ENCODE measurements at places on chromosomes 2 and 18. TPM values are rescaled to one million over a fixed set of nuclear protein-coding genes. Genes with fewer than 3 reads are reported as not detected.

GRCh38 chr18:14031053-14031452 is 101.2 kb downstream of the ZNF519 start:
- no peak for DNase-seq

DNA sequence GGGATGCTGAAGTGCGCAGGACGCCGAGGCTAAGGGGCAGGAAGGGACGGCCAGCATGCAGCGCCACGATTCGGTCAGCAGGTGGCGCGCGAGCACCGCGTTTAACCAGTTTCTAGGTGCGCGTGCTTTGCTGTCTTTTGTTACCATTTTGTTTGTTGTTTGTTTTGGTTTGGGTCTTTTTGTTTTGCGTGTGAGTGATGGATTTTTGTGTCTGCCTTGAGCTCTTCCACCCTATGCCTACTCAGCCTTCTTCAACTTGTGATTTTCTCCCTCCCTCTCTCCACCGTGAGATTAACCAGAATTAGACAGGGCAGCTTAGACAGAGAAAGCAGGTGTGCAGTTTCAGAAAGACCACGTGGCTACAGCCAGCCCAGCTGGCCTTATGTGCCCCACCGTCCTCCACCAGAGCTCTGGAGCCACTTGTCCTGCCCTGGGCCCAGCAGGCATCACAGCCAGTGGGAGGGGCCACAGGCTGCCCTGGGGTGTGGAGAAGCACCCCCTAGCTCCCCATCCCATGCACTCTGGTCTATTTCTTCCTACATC is 180.2 kb downstream of the RNF144A start:
- DNase-seq = no peak

- DNase-seq = no peak
Observed at GRCh38 chr2:71834796-71835195, 312.9 kb downstream of the CYP26B1 start.

DNA sequence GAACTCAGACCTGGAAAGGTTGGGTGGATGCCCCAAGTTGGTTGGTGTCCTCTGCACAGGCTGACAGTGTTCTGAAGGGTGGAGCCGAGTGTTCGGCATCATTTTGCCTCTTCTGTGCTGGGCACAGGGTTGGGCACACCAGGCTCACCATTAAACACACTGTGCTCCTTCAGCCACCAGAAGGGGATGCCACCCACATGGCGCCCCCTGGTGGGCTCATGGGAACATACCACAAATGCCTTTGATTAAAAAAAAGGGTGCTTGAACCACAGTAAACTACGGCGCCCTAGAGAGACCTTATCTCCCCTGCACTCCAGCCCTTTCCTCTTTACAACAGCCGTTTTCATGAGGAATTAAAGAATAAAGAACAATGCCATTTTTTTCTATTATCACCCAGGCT is 89.4 kb downstream of the CELF4 start:
- DNase-seq = no peak

DNA sequence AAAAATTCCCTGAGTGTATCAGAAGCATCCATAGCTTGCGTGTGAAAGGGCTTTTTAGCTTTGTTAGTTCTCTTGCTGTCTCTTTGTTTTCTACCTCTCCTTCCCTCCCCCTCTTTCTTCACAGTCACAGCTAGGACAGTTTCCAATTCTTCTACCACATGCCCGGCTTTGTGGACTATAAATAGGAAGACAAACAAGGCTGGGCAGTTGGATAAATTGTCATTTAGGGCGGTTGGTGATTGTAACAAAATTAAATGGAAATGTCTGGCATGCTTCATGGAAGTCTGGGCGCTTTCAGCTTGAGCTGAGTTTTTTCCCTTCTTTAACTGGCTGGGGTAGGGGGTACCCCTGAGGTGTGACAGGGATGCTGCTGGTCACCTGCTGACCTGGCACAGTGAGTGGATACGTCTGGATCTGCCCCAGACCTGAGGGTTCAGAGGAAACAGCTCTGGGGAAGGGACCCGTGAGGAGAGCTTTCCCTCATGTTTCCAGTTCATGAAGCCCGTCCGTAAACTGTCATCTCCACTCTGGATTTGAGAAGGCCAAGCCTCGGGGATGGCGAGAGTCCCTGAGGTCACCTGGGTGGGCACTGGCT is 29.0 kb upstream of the GIGYF2 start:
- no peak for DNase-seq

- no peak for DNase-seq
Observed at GRCh38 chr18:26536032-26536431, 12.3 kb downstream of the KCTD1 start.

GRCh38 chr18:59884351-59884750 is 15.4 kb upstream of the PMAIP1 start:
- no peak for DNase-seq

DNA sequence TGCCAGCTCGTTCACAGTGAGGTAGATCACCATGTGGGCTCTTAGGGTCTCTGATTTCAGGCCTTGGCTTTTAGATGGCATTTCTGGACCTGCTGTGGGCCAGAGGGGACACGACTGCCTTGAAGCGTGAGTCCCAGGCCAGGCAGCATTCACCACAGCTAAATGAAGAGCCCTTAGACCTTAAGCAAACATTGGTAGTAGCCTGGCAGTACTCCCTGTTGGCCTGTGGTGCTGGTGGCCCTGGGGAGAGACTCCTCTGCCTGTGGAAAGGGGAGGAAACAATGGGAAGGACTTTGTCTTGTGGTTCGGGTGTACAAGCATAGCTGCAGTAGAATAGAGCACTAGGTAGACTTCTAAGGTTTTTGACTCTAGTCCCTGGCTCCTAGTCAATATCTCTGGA is 456.0 kb upstream of the DCC start:
- DNase-seq = no peak

- DNase-seq = no peak
Observed at GRCh38 chr2:41851554-41851953, 196.3 kb upstream of the PKDCC start.

GRCh38 chr2:167862296-167862695 is 385.1 kb downstream of the STK39 start:
- no peak for DNase-seq

DNA sequence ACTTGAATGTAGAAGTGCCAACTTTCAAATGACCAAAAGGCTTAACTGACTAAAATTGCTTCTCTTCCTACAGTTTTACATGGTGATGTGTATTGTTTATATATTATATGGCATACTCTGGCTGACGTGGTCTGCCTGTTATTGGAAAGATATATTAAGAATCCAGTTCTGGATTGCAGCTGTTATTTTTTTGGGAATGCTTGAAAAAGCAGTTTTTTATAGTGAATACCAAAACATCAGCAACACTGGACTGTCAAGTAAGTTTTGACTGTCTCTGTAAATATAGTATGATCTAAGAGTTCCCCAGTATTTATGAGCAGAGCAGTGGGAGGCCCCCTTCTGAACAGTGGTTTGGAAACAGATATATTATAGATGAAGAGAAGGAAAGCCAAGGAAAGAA is 26.2 kb downstream of the TMEM87B start:
- no peak for DNase-seq

- no peak for DNase-seq
Observed at GRCh38 chr2:88626171-88627054, 851 bp downstream of the EIF2AK3 start.

- DNase-seq = no peak
Observed at GRCh38 chr2:162556996-162557395, 213.1 kb downstream of the GCA start.

GRCh38 chr18:29892960-29893558 is 1149.5 kb downstream of the DSC3 start:
- no peak for DNase-seq

DNA sequence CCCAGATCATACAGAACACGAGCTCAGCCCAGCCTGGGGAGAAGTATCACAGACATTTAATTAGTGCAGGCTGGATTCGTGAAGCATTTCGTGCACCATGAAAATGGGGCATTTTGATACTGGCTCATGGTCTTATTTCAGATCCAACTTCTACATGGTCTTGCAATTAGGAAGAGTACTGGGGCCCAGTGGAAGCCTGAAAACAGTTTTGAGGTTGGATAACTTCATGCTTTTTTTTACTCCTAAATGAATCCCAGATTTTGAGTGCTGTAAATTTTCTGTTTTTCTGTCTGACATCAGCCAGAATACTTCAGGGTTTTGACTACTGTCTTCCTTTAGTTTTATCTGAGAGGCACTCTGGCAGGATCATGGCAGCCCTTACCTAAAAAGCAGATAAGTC is 160.1 kb downstream of the GFPT1 start:
- no peak for DNase-seq

DNA sequence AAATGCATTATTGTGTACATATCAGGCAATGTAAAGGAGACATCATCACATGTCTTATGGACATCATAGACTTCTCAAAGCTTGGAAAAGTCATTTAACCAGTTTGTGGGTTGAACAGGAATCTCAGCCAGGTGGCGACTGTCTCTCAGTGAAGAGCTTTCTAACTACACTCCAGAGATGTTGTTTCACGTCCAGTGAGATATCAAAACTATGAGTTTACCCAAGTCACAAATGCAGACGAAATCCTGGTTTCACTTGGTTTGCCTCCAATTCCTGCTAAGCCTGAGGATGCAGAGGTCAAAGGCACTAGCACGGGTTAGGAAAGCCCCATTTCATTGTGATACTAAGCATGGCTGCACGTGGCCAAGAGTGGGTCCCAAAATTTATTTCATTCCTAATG is 384.5 kb upstream of the MEIS1 start:
- no peak for DNase-seq

DNA sequence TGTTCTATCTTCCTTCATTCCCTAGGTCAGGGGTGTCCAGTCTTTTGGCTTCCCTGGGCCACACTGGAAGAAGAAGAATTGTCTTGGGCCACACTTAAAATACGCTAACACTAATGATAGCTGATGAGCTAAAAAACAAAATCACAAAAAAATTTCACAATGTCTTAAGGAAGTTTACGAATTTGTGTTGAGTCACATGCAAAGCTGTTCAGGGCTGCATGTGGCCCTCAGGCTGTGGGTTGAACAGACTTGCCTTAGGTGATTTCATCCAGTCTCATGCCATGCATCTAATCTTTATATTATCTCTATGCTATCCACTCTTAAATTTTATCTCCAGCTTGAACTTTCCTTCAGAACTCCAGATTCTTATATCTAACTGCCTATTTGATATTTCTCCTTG is 80.1 kb downstream of the CCDC85A start:
- no peak for DNase-seq

DNA sequence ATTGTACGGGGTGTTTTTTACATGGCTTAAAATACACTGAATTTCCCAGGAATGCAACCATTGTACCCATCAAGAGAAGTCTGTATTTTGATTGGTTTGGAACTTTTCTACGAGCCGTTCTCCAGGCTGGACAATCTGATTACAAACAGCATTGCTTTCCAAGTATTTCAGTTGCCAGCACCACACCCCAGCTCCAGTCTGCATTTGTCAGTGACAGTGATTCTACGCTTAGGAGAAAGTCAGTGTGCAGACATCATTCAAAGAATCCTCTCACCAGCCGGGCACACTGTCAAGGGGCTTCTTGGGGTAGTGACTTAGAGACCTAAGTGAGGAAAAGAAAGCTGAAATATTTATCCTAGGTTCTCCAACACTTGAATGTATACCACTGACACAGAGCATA is 194.1 kb downstream of the ANAPC1 start:
- no peak for DNase-seq

GRCh38 chr2:197804049-197804757 is at the start of gene PLCL1:
Gene PLCL1, plus strand, starts transcription at chr2:197804593.
- DNase-seq = peak; percentile 45

DNA sequence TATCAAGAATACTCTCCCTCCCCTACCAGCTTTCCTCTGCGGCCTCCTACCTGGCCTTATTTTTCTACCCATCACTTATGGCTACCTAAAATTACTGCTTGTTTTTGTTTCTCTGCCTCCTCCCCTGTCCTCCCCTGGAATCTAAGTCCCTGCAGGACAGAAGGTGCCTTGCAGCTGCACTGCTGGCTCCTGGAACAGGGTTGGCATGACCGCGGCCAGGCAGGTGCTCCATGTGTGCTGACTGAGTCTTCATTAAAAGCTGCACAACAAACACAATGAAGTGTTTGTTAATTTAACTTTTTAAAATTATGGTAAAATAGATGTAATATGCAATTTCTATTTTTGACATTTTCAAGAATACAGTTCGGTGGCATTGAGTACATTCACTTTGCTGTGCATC is 171.9 kb upstream of the FHL2 start:
- DNase-seq = no peak

DNA sequence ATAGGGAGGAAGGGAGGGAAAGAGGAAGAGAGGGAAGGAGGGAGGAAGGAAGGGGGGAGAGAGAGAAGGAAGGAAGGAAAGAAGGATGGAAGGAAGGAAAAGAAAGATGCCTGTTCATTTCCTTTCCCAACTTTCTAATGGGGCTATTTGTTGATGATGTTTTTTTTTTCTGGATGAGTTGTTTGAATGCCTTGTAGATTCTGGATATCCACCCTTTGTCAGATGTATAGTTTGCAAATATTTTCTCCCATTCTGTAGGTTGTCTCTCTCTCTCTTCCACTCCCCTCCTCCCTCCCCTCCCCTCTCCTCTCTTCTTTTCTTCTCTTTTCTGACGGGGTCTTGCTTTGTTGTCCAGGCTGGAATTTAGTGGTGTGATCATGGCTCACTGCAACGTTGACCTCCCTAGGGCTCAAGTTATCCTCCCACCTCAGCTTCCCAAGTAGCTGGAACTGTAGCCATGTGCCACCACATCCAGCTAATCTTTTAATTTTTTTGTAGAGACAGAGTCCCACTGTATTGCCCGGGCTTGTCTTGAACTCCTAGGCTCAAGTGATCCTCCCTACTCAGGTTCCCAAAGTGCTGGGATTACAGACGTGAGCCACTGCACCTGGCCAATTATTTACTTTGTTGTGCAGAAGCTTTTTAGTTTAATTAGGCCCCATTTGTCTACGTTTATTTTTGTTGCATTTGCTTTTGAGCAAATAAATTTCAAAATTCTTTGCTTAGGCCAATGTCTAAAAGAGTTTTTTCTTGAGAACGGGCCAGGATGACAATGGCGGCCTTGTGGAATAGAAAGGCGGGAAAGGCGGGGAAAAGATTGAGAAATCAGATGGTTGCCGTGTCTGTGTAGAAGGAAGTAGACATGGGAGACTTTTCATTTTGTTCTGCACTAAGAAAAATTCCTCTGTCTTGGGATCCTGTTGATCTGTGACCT is 57.3 kb upstream of the FAM117B start:
- no peak for DNase-seq

GRCh38 chr18:37361335-37362157 is 204.1 kb downstream of the CELF4 start:
- DNase-seq = no peak

GRCh38 chr2:219769090-219769910 is 141.9 kb downstream of the SLC4A3 start:
- DNase-seq = no peak

GRCh38 chr2:151996243-151997003 is 102.4 kb downstream of the CACNB4 start:
- no peak for DNase-seq

Gene UGT1A6
- 5.1 TPM for total RNA-seq

Gene APOB
- total RNA-seq = not detected

Gene CROCC2
- not detected for total RNA-seq

Gene DAW1
- 1.6 TPM for total RNA-seq

Gene DTNA
- 15.2 TPM for total RNA-seq

Gene CD8A
- not detected for total RNA-seq

Gene FER1L5
- 0.07 TPM for total RNA-seq

Gene GRHL1
- 6.8 TPM for total RNA-seq

Gene ALPP
- not detected for total RNA-seq

Gene SLC20A1
- total RNA-seq = 60.1 TPM

Gene STPG4
- total RNA-seq = not detected

Gene REG3A
- not detected for total RNA-seq

Gene TBR1
- total RNA-seq = not detected
